ENCODE measurements at places on chromosomes 5 and 9.

- no peak for DNase-seq
Observed at GRCh38 chr5:27548484-27548883, 510.1 kb upstream of the CDH9 start.

GRCh38 chr5:141485321-141486055, 658 bp downstream of the PCDHGC4 start:
- DNase-seq = no peak

DNA sequence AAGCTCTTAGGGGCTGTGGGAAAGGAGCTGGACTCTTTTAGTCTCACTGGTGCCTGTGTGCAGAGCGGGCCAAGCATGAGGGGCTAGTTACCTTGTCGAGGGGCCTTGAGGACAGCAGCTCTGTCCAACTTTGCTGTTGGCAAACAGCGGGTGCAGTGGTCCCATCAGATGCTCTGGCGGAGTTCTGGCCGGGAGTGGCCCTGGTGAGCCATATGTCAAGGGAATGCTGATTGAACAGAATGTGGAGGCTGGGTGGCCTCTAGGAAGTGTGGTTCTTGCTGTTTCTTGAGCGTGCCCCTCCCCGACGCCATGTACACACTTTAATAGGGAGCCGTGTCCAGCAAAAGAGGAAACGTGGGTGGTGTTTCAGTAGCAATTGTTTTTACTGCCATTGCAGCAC, 3.6 kb upstream of the ADAMTS2 start:
- no peak for DNase-seq

DNA sequence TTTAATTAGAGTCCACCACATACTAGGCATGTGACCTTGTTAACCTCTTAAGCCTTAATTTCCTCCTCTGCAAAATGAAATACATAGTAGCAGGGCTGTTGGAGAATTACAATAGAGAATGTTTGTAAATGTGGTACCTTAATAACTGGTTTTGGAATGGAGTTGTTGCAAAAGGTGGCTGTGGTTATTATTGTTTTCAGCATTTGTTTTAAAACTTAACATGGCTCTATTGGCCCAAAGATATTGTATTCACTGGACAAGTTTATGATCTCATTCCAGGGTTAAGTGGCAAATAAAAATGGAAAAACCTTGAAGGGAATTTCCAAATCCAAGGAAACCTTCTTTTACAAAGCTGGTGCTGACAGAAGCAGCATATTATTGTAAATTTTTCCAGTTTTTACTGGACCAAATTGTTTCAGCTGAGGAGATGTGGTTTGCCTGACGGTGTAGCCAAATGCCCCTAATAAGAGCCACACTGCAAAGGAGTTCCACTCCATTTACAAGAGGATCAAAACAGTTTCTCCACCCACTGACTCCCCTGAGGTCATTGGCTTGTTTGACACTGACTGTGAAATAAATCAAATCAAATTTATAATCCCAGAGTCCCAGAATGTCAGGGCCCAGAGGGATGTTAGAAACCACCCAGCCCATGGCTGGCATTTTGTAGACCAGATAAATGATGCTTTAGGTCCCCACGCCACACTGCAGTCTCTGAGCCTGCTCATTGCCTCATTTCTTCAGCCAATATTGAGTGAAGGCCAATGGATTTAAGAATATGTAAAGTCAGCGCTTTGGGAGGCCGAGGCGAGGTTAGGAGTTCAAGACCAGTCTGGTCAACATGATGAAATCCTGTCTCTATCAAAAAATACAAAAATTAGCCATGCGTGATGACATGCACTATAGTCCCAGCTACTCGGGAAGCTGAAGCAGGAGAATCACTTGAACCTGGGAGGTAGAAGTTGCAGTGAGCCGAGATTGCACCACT, 45.2 kb downstream of the ADRA1B start:
- DNase-seq = no peak

DNA sequence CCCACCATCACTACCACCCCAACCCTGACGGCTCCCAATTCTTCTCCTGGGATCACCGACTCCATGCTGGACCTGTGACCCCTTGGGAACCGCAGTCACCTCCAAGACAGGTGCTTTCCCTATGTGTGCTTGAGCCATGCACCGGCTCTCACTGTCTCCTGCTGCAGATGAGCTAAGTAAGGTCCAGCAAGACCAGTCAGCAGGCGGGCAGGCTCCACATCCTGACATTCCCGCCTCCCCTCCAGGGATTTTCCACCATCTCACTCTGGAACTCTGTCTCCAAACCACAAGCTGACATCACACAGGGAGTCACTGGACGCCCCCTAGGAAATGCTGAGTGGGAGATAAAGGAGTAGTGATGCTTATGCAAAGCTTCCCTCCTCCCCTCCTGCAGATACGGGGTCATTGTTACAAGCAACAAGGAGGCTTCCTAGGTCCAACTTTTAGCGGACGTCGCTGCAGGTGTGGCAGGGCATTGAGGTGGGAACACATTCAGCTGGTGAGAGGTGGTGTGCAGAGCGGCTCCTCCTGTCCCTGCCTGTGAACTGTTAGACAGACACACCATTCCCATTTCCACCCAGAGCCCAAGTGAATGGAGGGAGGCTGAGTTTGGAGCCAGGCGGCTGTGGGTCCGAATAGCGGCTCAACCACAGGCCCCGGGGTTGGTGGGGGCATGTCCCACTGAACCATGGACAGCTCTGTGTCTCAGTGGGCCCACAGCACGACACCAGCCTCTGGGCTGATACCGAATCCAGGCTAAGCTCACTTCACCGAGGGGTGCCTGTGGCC, 129.2 kb upstream of the PHYKPL start:
- no peak for DNase-seq

DNA sequence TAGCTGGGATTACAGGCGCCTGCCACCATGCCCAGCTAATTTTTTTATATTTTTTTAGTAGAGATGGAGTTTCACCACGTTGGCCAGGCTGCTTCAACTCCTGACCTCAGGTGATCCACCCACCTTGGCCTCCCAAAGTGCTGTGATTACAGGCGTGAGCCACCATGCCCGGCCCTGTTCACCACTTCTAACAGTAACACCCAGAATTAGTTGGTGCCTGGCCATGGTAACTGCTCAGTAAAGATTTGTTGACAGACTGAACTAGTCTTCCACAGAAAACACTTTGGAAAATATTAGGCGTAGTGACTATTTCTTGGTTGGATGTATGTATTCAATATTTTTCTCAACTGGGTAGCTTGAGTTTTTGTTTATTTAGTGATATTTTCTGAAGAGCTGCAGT, 24.0 kb downstream of the TUT7 start:
- no peak for DNase-seq

- no peak for DNase-seq
Observed at GRCh38 chr9:92612292-92612691, 57.6 kb downstream of the IPPK start.

DNA sequence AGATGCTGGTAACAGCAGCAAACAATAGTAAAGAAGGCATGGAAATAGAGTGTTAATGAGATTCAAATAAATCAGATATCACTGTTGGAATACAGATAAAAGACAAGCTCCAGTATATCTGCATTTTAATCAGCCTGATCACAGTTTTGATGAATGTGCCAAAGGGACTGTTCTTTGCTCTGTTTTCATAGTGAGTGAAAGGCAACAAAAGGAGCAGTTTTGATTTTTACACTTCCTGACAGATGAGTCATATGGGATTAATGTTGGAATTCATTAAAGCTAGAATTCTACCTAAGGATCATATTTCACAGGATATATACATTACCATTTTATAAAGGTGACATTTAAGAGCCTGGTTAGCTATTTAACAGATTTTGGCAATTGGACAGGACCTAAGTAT, 743.3 kb upstream of the PTPRD start:
- DNase-seq = no peak

DNA sequence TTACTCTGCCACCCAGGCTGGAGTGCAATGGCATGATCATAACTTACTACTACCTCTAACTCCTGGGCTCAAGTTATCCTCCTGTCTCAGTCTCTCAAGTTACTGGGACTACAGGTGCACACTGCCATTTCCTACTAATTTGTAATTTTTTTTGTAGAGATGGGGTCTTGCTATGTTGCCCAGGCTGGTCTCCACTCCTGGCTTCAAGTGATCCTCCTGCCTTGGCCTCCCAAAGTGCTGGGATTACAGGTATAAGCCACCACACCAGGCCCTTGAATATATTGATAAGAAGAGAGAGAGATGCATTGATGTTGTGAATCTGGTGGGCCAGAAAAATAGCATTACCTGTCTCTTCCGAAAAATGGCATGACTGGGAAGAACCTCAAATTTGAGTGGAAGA, 21.0 kb upstream of the RCL1 start:
- no peak for DNase-seq
